Osteocyte (in vitro differentiated cells): ENCODE measurements at places on chromosomes 6 and 20.

- no peak for DNase-seq
Measured at GRCh38 chr6:91383207-91383606, 796.3 kb upstream of the MAP3K7 start.

GRCh38 chr20:48530957-48531356 lies 296.8 kb downstream of the PREX1 start:
- DNase-seq = no peak

DNA sequence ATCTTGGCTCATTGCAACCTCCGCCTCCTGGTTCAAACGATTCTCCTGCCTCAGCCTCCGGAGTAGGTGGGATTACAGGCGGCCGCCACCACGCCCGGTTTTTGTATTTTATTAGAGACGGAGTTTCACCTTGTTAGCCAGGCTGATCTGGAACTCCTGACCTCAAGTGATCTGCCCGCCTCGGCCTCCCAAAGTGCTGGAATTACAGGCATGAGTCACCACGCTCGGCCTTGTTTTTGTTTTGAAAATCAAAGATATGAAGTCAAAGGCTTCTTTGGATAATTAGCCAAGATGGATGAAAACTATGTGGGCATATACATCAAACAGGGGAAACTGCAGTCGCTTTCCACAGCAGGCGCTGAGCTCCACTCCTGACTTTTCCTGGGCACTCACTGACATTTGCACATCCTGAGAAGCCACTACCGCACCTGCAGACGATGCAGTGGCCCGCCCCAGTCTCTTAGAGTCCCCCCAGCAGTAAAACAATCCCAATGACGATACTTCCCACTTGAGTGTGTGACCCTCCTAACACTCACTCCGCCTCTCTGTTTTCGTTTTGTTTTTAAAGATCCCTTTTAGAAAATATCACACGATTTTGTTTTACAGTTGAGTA lies 44.1 kb downstream of the GJA1 start:
- DNase-seq = no peak

GRCh38 chr20:9397928-9398327 lies 116.5 kb upstream of the LAMP5 start:
- DNase-seq = no peak

- DNase-seq = no peak
Measured at GRCh38 chr6:101435038-101435437, 41.5 kb downstream of the GRIK2 start.

DNA sequence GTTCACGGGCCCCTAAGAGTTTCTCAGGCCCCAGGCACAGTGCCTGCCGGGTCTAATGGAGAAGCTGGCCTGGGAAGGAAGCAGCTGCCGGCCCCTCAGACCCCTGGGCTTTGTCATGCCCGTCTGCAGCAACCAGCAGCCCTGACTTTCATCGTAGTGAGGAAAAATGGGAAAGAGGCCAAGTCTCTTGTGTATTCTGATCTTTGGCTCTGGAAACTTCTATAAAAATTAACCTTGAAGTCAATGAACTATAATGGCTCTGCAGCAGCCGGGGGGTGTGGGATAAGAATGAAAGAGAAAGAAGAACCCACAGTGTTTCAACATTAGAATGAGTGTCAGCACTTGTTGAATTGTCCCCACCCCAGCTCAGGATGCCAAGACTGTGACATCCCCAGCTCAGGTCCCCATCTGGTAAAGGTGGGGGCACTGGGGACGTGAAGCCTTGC lies 12.9 kb downstream of the TGM2 start:
- no peak for DNase-seq

DNA sequence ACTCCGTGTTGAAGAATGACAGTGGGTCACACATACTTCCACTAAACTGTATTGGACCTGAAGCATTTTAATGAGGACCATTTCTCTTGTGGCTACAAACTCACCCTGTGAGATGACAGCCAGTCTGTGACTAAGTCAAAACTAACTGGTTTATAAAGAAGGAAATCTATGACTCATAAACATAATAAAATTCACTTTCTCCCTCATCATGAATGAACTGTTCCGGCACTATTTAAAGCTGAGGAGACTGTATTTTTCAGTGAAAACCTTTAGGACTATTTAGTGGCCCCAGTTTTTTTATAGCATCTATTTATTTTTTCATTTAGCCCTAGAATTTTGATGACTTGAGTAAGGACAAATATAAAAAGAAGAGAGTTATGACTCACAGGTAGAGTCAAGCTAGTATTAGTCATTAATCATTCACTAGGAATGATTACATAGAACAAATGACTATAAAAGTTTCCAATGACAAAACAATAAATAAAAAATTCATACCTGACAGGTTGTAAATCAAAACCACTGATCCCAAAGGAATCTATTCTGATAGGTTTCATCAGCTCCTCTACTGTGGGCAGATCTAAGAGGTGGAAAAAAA lies 34.2 kb downstream of the CEP162 start:
- DNase-seq = no peak

DNA sequence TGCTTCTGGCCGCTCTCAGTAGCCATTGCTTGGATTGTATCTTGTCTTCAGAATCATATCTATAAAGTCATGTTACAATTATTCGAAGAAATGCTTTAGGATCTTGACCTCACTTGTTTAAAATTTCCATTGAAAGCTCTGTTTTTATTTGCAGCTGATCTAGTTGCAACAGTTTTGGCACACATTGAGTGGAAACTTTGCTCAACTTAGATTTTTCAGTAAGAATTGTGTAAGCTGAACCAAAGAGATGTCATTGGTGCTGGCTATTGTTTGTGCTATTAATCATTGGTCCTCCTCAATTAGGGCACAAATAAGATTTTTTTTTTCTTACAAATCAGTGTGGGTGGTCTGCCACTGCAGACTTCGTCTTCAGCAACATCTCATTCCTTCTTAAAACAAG lies 649.2 kb downstream of the MMUT start:
- DNase-seq = no peak

- DNase-seq = peak; percentile 85
Measured at GRCh38 chr6:47034926-47035325, 7.2 kb downstream of the ADGRF1 start.

DNA sequence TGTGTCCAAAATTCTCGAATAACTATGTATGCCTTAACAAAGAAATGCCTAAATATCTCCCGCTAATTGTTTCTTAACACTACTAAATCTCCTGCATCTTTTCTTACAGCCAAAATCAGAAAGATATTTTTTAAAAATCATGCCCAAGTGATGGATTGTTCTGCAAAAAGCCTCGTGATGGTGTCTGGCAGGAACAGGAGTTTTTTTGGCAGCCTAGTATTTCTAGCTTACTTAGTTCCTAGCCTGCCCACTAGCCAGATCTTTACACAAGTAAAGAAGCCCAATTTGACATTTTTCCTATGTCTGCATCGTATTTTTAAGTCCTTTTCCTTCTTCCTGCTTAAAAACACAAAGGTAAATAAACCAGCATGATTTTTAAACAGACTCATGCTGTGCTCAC lies 31.5 kb downstream of the SLC2A12 start:
- DNase-seq = no peak

- DNase-seq = no peak
Measured at GRCh38 chr6:72716916-72717315, 95.1 kb downstream of the KCNQ5 start.

DNA sequence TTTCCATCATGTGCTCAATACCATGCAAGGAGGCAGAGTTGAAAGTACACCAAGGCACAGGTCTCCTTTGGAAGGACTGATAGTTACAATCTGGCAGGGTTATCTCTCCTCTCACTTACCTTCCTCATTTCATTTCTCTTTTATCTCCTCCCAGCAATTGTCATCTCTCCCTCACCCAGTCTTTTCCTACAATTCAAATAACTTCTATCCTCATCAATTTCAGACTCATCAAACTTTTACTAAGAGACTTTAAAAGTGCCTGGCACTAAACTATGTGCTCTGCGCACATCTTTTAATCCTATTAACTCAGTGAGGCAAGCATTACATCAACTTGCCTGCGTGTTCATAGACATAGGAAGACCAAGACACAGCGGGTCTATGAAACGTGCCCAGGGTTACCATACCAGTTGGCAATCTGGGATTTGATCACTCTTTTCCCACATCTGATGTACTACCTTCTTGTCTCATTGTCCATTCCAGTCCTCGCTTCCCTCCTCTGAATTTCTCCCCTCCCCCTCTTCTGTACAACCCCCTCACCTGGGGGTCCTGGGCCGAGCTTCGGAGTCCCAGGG lies 1.2 kb downstream of the VARS1 start:
- no peak for DNase-seq
